ENCODE measurements at places on chromosomes 12 and 14.

DNA sequence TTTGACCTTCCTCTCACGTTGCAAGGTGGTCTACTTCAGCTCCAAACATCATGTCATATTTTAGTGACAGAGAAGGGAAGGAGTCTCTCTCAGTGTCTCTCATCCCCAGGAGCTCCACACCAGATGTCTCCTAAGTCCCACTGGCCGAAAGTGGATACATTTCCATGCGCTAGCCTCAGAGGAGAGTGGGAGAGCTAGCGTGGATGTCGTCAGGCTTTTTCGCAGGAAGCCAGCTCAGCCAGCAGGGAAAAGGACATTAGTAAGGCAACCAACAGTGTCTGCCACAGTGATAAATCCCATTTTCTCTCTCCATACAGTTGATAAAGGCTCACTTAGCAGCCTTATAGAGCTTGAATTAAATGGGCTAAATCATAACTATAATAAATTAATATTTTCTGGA is 155.7 kb downstream of the PELI2 start:
- DNase-seq = no peak

GRCh38 chr12:19799895-19800602 is 360.8 kb downstream of the AEBP2 start:
- no peak for DNase-seq

DNA sequence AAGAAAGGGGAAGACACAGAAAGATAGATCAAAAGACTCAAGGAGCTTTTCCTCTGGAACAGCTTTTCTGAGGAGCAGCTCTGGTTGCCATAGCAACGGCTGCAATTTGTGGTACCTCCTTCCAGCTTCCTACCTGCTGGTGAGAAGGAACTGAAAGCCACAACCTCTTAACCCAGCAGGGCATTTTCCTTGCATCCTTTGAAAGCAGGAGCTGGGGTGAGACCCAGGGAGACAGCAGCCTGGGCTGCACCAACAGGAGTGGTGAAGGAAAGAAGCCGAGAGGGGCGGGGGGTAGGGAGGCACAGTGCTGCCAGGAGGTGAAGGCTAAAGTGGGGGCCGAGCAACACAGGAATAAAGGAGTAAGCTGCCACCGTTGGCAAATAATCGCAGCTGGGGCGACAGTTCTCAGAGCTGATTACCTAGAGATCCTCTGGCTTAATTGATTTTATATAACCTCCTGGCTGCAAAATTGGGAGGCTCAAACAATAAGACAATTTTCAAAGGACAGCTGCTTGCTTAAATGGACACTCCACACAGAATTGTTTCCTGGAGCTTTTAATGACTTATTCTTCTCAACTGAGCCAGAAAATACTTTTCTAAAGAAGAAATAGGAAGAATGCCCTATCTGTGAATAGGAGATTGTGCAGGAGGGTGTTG is 129.4 kb downstream of the RPAP3 start:
- no peak for DNase-seq

GRCh38 chr14:103545219-103545914 is 16.4 kb downstream of the TRMT61A start:
- DNase-seq = no peak

DNA sequence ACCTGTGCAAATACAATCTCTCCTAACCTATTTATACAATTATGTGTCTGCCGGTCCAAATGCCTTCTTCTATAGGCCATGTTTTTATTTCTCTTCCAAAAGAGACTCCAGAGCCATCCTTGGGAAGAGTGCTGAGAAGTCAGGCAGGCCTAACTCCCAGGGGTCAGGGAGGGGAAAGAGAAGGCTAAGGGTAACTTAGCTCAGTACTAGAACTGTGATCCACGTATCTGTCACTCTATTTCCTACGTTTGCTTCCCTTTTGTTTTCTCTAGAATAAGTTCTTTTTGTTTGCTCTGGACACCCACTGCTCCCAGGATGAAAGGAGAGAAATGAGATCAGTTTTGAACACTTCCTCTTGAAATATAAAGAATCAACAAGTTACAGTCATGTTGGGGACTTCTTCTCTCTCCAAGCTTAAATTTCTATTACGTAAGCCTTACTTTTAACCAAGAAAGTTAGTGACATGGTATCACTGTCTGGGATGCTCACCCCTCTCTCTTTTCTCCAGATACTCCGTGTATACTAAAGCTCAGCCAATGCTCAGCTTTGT is 79.2 kb downstream of the DAD1 start:
- DNase-seq = no peak

GRCh38 chr12:56204275-56204674 is 15.0 kb upstream of the SMARCC2 start:
- no peak for DNase-seq

All from stimulated activated CD4-positive, alpha-beta T cell treated with anti-CD3 and anti-CD28 coated beads, Interleukin-1b, Interleukin-23, amount 100 ng/mL, for 24 hours (primary cell).